ENCODE measurements at places on chromosomes 16 and 17.

- DNase-seq = no peak
Observed at GRCh38 chr16:57823836-57824235, 21.5 kb upstream of the KIFC3 start.

DNA sequence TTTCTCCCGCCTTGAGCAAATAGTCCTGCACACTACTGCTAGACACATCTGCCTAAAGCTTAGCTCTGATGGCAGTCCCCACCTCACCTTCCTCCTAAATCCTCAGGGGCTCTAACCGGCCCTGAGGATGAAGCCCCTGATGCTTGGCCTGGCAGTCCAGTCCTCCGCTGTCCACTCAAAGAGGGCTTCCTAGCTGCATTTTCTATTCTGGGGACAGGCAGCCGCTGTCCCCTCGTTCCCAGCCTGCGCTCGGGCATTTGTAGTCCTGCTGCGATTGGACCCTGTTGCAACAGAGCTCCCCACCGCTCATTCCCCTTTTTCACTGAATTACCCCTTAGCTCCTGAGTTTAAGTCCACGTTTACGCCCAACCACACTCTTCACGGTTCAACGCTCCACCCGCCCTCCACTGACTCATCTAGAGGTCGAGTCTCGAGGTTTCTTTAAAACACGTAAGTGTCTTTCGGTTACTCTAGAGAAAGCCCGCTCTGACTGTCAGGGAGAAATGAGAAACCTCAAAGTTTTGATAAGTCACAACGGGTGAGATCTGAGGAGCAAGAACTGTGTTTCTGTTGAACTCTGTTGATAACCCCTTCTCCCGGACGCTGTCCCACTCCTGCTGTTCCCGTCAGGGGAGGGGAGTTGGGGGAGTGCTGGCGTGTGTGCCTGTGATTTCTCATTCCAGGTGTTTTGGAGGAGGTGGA, 4.5 kb downstream of the CCR7 start:
- peak; percentile 44 for DNase-seq

GRCh38 chr17:67059372-67059771, 15.0 kb downstream of the CACNG1 start:
- DNase-seq = no peak

GRCh38 chr16:8763899-8764298, 33.5 kb downstream of the TMEM186 start:
- no peak for DNase-seq

GRCh38 chr17:21286066-21286770, 1.7 kb downstream of the MAP2K3 start:
- no peak for DNase-seq

DNA sequence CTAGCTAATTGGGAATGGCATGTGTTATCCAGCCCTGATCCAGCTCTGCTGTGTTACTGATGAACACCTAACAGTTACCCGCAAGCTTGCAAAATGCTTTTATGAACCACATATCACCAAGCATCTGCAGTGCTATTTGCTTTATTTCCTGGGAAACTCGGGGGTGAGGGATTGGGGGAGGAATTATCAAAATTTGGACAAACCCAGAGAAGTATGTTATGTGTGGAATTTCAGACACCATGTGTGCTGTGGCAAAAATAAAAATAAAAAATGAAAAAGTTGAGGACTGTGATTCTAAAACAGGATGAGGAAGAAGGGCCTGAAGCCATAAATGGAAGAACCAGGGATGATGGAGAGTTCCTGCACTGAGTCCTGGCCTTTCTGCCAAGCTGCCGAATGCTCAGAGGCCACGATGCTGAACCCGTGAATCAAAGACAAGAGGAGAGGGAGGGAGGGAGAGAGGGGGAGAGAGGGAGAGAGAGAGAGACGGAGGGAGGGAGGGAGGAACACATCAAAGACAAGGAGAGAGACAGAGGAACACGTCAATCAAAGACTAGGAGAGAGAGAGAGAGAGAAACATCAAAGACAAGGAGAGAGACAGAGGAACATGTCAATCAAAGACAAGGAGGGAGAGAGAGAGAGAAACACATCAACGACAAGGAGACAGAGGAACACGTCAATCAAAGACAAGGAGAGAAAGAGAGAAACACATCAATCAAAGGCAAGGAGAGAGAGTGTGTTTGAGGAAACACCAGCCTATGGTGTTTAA, 89.8 kb downstream of the MRM3 start:
- DNase-seq = no peak

- DNase-seq = no peak
Observed at GRCh38 chr17:43377056-43377810, 21.6 kb upstream of the ARL4D start.

DNA sequence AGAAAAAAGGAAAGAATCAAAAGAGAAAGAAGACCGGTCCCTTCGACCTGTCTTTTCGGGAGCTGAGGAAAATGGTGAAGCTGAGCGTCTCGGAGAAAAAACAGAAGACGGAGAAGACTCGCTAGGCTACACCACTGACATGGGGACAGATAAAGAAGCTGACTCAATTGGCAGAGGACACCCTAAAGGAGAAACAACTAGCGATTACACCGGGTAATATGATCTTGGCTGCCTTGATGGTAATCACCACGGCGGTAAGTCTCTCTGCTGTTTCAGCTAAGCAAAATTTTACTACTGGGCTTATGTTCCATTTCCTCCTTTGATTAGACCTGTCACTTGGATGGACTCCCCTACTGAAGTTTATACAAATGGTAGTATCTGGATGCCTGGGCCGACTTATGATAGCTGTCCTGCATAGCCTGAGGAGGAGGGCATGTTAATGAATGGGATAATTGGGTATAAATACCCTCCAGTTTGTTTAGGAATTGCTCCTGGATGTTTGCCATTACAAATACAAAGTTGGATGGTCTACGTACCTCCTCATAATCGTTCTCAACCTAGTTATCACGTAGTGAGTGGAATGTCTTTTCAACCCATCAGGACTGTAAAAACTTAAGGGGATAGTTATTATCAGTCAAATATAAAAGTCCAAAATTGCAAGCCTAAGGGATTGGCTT, 24.1 kb downstream of the ALOX15B start:
- no peak for DNase-seq

- DNase-seq = no peak
Observed at GRCh38 chr17:68782789-68783188, 172.4 kb downstream of the ABCA8 start.

GRCh38 chr17:41738801-41739112, 4.3 kb upstream of the HAP1 start:
- DNase-seq = no peak

DNA sequence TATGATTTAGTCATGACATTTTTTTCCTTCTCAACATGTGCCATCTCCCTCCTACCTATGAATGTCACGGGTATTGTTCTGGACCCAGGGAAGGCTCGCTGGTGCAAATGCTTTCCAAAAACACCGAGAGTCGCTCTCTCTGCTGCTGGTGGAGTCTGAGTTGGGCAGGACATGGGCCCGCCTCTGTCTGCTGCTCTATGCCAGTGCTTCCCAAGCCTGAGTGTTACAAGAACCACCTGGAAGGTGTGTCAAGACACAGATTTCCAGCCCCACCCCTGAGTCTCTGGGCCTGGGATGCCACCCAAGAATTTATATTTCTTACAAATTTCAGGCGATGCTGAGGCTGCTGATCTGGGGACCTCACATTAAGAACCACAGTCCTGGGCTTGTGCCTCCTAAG, 9.1 kb downstream of the JPH3 start:
- no peak for DNase-seq

DNA sequence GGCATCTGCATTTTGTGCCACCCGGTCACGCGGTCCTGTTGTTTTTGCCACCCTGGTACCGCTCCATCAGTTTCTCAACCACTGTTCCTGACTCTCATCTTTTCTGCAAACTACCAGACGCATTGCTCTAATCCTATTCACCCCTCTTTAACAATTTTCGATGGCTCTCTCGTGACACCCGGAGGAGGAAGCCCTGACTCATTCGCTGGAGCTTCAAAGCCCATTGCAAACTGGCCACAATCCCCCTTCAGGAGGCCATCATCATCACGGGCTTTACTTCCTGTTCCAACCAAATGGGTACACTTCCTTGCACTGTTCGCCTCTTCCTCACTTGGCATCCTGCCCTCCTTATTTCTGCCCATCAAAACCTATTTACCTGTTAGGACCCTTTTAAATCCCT, 155.3 kb downstream of the RGS9 start:
- DNase-seq = no peak

GRCh38 chr17:29867643-29868181, 62.3 kb downstream of the SSH2 start:
- DNase-seq = no peak

- DNase-seq = no peak
Observed at GRCh38 chr17:9286434-9286833, 265.1 kb downstream of the NTN1 start.

DNA sequence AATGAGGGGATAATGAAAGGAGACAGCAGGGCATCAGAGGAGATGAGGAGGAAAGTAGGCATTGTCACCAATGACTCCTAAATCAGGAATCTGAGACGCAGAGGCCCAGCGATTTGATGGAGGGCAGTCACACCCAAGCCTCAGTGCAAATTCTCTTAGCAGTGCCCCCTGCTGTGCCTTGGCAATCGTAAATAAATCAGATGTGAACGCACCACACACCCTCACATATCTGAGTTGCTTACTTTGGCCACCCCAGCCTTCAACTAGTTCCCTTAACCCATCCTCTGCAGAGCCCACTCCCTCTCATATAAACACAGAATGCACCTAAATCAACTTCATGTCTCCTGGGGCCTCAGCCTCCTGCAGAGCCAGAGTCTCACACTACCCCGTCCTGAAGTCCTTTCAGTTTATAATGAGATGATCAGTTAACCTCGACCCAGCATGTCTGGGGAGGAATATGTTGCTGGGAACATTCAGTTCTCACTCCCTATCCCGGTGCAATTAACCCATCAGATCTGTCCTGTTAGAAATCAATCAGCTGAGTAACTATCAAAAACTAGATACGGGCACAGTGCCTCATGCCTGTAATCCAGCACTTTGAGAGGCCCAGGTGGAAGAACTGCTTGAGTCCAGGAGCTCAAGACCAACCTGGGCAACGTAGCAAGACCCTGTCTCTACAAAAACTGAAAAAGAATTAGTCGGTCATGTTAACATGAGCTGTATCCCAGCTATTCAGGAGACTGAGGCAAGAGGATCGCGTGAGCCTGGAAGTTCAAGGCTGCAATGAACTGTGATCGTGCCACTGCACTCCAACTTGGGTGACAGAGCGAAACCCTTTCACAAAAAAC, 78.4 kb downstream of the SLC39A11 start:
- no peak for DNase-seq

- no peak for DNase-seq
Observed at GRCh38 chr17:27247071-27247957, 46.6 kb upstream of the WSB1 start.

DNA sequence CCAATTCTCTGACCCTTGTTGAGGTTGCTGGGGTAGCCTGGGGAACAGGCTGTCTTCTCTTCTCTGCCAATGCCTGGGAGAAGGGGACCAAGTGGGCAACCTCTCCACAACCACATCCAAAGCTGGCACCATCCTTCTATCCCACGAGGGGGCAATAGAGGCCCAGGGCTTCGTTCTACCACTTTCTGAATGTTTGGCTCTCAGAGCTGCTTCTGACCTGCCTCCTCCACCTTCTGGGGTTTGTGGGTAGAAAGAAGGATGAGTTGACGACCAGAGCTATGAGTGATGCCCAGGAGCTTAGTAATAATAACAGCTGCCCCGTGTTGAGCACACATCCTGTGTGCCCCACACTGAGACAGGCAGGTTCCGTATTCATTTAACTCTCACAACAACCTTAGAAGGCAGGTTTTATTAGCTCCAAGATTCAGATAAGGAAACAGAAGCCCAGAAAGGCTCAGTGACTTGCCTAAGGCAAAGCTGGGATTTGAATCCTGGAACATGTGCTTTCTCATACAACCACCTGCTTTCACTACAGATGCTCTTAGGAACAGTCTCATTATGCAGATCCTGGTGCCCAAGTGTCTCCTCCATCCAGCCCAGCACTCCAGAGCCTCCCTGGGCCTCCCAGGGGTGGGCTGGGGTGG, 11.1 kb downstream of the TSPOAP1 start:
- no peak for DNase-seq

GRCh38 chr17:42138749-42139492, 15.9 kb downstream of the RAB5C start:
- no peak for DNase-seq

GRCh38 chr16:50988441-50988840, 162.6 kb downstream of the SALL1 start:
- no peak for DNase-seq

DNA sequence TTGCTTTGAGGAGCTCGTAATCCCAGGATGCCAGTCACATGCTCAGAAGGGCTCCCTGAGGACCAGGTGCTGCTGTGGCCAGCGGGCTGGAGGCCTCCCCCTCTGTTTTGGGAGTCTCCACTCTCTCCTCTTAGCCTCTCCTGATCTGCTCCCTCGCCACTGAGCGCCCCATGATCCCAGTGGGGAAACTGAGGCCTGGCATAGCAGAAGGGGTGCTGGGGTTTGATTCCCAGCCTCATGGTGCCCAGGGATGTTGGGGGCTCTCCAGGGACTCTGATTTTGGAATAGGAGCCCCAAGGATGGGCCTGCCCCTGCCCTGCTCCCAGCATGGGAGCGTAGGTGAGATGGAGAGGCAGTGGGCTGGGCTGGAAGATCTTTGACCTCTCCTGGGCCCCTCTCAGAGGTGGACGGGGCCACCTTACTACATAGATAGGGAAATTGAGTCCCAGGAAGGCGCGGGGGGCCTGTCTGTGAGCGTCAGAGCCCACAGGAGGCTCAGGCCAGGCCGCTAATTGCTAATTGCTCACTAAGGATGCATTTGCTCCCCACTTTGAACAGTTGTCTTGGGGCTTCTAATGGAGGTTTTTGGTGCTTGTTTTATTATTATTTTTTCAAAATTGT, 525 bp upstream of the ADCY7 start:
- DNase-seq = no peak

DNA sequence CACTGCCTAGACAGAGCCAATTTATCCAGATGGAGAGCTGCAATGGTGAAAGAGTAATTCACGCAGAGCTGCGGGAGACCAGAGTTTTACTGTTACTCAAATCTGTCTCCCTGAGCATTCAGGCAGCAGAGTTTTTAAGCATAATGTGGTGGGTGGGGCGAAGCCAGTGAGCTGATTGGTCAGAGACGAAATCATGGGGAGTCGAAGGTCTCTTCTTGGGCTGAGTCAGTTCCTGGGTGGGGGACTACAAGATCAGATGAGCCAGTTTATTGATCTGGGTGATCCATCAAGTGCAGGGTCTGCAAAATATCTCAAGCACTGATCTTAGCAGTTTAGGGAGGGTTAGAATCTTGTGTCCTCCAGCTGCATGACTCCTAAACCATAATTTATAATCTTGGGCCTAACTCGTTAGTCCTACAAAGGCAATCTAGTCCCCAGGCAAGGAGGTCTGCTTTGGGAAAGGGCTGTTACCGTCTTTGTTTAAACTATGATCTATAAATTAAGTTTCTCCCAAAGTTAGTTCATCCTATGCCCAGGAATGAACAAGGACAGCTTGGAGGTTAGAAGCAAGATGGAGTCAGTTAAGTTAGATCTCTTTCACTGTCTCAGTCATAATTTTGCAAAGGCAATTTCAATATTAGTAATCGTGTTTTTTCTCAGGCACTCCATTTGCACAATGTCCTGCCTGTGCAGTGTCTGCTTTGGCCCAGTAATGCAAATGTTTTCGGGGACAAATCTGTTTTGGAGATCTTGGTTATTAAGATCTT, 27.0 kb downstream of the PIGL start:
- no peak for DNase-seq

GRCh38 chr17:30413109-30413508, 34.4 kb downstream of the CPD start:
- no peak for DNase-seq

GRCh38 chr17:66466106-66466820, 163.8 kb downstream of the PRKCA start:
- DNase-seq = no peak

- no peak for DNase-seq
Observed at GRCh38 chr16:23286131-23286532, 16.0 kb upstream of the SCNN1B start.
